GM12864 (cell line): ENCODE measurements at places on chromosomes 6 and 20.

DNA sequence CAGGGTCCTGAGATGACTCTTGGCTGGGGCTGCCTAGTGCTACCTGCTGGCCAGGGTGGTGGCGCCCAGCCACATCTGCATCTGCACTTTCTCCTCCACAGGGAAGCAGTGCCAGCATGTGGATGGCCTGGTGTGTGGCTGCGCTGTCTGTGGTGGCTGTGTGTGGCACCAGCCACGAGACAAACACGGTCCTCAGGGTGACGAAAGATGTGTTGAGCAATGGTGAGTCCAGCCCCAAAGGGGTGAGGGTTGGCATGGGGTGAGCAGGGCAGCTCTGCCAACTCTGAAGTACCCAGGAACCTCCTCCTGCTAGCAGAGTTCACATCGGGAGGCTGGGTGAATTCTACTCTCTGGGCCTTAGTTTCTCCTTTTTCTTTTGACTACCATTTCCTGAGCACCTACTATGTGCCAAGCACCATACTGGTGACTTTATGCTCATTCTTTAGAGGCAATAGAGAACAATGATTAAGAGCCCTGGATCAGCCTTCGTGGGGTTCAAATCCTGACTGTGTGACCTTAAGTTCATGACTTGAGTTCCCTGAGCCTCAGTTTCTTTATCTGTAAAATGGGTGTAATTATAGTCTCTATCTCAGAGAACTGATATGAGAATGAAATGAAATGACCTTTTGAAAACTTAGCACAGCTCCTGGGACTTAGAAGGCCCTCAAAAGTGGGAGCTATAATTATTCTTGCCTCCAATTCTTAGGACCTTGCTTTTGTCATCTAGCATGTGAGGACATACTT, 2.1 kb downstream of the BPIFB4 start:
- DNase-seq: no peak

DNA sequence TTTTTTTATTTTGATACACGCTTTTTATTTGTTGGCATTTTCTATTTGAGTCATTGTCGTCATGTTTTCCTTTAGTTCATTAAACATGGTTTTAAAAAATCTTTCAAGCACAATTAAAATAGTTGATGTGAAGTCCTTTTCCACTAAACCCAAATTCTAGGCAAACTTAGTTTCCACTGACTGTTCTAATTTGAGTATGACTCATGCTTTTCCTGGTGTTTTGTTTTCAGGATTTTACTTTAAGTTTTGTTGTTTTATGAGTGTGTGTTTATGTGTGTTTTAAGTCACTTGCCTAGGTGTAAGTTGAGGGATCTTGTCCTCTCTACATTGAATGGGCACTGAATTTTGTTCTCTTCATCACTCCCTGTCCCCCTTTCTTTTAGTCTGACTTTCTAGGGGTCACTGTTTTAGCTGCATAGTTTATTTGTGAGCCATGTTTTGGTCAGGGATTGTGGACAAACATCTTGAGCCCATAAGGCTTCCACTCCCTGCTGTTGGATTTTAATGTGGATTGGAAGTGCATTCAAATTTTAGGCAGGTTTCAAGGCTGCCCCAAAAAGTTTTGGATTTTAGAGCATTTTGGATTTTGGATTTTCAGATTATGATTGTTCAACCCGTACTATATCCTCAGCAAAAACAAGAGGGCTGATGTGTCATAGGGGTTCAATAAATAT, 94.8 kb downstream of the CDYL start:
- DNase-seq: no peak

- no peak for DNase-seq
Observed at GRCh38 chr20:3071610-3072529, at the start of gene OXT. OXT (plus strand) TSS chr20:3071620; CDS start chr20:3071656, 36 bp downstream.

DNA sequence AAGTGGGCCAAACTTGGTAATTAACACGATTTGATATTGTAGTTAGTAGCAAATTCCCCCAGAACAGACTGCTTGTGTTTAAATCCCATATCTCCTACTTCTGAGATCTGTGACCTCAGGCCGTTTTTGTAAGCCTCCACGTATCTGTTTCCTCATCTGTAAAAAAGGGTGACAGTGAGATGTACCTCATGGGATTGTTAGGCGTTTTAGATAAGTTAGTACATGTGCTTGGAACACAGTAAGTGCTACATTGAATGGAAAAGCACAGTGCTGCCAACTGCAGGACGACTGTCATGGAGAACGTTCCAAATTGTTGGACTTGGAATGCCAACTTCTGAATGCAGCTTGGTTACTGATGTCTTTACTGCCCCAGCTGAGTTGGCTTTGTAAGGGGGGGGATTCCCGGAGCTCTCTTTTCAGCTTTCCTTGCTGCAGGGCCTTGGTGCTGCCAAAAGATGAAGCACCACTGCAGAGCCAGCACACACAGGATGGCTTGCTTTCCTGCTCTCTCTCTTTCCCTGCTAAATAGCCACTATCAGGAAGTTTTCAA, 108.6 kb downstream of the OPN5 start:
- DNase-seq: no peak

GRCh38 chr20:24086121-24086520, 97.5 kb upstream of the GGTLC1 start:
- DNase-seq: no peak

DNA sequence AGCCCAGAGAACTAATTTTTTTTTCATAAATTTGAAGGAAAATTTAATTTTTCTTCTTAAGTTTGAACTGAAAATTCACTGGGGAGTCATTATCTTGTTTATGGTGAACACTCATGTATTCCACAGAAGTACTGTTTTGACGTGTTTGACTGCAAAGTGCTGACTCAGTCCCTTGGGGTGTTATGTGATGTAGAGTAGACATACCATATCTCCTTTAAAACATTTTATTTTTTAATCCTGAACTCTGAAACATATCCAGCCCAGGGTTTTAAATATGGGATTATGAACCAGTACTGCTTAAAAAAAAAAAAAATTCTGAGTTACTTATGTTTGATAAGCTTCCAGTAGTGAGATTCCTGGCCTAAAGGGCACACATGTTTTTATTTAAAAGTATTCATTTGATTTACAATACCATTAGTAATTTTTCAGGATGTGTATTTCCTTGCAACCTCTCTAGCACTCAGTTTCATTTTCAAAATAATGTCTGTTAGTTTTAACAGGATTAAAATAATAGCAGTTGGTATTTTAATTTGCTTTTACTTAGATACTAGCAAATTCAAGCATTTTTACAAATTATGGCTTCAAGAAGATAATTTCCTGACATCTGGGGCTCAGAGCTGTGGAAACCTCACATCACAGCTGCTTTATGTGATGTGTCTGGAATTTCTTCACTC, 81.7 kb upstream of the PDE10A start:
- DNase-seq: no peak

DNA sequence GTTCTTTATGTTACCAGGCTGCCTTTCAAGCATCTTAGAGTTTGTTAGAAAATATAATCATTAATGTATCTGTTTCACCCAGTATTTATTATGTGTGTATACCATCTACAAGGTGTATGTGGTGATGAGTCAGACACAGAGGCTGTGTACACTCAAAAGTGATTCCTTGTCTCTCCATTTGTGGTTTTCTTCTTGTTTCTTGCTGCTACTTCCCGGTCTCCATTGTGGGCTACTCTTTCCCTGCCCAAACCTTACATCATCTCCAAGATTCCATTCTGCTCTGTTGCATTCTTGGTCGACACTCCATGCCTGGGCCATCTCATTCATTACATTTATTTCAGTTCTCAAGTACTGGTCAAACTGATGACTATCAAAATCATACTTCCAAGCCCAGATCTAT, 182.2 kb upstream of the STXBP5 start:
- no peak for DNase-seq

DNA sequence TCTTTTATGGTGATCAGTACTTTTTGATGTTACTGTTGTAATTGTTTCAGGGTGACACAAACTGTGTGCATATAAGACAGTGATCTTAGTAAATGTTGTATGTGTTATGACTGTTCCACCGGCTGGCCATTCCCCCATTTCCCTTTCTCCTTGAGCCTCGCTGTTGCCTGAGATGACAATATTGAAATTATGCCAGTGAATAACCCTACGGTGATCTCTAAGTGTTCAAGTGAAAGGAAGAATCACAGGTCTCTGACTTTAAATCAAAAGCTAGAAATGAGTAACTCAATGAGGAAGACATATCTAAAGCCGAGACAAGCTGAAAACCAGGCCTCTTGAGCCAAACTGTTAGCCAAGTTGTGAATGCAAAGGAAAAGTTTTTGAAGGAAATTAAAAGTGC, 32.3 kb downstream of the TULP4 start:
- DNase-seq: no peak

DNA sequence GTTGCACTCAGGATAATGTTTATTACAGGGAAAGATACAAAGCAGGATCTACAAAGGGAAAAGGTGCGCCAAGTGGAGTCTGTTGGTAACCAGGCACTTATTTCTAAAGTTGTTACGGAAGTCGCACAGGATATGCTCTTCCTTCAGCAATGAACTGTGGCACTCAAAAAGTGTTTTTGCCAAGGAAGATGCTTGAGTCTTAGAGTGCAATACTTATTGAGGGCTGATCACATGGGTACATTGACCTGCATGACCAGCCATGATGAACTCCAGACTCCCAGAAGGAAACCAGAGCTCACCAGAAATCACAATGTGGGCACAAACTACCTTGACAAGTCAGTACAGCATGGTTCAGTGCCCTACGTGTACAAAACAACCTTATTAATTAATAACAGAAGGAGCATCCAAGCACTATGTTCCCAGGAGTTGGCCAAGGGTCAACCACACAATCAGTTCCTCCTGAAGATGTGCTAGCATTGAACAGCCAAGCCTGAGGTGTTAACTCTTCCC, 270.7 kb upstream of the TFAP2D start:
- DNase-seq: no peak

DNA sequence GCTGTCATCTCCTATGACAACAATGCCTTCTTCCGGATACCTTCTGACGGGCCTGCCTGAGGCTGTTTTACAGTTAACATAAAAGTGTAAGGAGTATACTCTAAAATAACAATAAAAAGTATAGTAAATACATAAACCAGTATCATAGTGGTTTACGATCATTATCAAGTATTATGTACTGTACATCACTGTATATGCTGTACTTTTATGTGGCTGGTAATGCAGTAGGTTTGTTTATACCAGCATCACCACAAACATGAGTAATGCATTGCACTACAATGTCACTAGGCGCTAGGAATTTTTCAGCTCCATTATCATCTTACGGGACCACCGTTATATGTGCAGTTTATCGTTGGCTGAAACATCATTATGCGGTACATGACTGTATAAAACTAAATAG, 76.5 kb downstream of the VEGFA start:
- no peak for DNase-seq
